ENCODE measurements at places on chromosomes 7 and 10. TPM values are rescaled to one million over a fixed set of nuclear protein-coding genes. Genes with fewer than 3 reads are reported as not detected.

Gene COMTD1
- polyA plus RNA-seq: 42.1 TPM

Gene GJC3
- not detected for polyA plus RNA-seq

Gene AEBP1
- 0.11 TPM for polyA plus RNA-seq

Gene OGDHL
- polyA plus RNA-seq: 0.46 TPM

DNA sequence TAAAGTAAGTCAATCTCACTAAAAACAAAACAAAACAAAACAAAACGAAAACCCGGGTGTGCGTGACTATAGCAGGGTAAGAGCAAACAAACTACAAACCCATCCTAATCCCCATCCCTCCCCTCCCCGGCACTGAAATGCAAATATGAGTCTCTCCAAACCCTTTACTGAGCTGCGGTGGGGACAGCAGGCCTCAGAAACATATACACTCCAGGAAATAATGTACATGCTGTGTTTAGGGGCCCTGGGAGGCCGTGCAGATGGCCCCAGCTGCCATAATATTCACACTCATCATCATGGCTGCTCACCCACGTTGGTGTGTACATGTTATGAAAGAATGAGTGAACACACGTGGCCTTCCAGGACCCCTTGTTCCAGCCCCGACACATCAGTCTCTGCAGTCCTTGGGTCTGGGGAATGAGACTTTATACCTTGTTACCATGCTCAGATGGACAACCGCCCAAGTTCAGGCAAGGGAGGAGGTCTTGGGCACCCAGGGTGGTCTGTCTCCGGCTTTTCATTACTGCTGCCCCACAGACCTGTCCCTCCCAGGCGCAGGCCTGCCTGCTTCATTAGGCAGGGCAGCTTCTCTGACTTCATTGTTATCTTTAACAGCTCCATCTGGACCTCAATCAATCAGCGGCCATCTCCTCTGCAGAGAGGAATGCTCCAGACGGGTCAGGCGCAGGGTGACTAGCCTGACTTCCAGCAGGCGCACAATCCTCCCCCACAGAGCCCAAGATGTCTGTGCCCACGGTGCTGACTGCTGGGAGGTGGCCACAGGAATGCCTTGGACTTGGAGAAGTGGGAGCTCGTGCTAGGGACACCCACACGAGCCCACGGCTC, 20.6 kb downstream of the HSPA12A start:
- H3K4me1 ChIP-seq: no peaks in the 10 kb centered on the region
- H3K36me3 ChIP-seq: no peaks in the 10 kb centered on the region
- no peak overlapping the region for H3K4me3 ChIP-seq

Gene GIMAP6
- 24.9 TPM for polyA plus RNA-seq

GRCh38 chr10:127275272-127275671, 78.9 kb upstream of the INSYN2A start:
- DNase-seq: no peak
- H3K4me3 ChIP-seq: no peak overlapping the region
- no peaks in the 10 kb centered on the region for H3K4me1 ChIP-seq
- H3K36me3 ChIP-seq: no peaks in the 10 kb centered on the region
- no peak overlapping the region for H3K27ac ChIP-seq

Gene HEPACAM2
- polyA plus RNA-seq: not detected

GRCh38 chr7:20114468-20114867, 102.7 kb downstream of the MACC1 start:
- no peaks in the 10 kb centered on the region for H3K36me3 ChIP-seq
- no peaks in the 10 kb centered on the region for H3K27me3 ChIP-seq
- H3K27ac ChIP-seq: no peak overlapping the region
- DNase-seq: peak; percentile 62
- H3K4me3 ChIP-seq: no peak overlapping the region
- peaks cover 21% of the 10 kb centered on the region for H3K4me1 ChIP-seq

Gene MYOF
- 0.71 TPM for polyA plus RNA-seq

GRCh38 chr7:112185005-112185834, 21.0 kb downstream of the DOCK4 start:
- H3K4me1 ChIP-seq: no peaks in the 10 kb centered on the region
- no peak for DNase-seq
- H3K4me3 ChIP-seq: no peak overlapping the region
- no peaks in the 10 kb centered on the region for H3K36me3 ChIP-seq

Gene RBP3
- not detected for polyA plus RNA-seq

Gene TRIL
- not detected for polyA plus RNA-seq

Gene TMEM184A
- not detected for polyA plus RNA-seq

DNA sequence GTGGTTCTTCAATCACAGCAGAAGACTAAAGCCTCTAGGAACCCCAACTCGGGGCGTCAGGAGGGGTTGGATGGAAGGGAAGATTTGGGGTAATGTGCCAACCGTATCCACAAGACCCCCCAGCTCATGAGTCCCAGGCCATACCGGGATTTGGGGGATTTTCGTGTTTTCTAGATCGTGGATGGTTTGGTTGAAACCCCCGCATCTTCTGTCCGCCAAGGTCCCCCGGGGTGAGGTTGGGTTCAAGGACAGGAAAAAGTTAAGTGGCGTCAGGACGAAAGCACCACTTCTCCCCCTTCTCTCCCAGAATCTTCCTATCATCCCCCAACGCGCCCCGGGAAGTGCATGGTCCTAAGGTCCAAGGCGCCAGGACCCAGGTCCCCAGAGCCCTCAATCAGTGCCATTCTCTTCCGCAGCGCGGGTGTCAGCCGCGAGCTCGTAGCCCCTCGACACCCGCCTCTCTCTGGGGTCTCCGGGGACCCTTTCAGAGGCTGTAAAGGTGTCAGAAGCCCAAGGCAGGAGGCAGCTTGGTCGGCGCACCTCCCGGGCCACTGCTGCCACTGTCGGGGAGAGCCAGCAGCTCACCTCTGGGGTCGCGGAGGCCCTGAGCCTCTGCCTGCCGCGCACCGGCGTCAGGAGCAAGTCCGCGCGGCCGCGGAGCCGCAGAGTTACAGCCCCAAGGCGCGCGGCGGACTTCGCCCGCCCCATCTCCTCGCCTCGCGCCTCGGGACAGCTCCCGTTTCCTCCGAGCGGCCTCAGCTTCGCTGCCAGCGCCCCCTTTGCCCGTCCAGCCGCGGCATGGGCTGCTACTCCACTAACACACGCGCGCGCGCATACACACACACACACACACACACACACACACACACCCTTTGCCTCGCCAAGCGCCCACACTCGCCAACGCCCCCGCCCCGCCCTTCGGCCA, 1.5 kb downstream of the MKX start:
- H3K4me3 ChIP-seq: no peak overlapping the region
- H3K36me3 ChIP-seq: no peaks in the 10 kb centered on the region
- peaks cover 12% of the 10 kb centered on the region for H3K27me3 ChIP-seq
- no peak overlapping the region for H3K27ac ChIP-seq
- H3K4me1 ChIP-seq: no peaks in the 10 kb centered on the region
- DNase-seq: no peak

DNA sequence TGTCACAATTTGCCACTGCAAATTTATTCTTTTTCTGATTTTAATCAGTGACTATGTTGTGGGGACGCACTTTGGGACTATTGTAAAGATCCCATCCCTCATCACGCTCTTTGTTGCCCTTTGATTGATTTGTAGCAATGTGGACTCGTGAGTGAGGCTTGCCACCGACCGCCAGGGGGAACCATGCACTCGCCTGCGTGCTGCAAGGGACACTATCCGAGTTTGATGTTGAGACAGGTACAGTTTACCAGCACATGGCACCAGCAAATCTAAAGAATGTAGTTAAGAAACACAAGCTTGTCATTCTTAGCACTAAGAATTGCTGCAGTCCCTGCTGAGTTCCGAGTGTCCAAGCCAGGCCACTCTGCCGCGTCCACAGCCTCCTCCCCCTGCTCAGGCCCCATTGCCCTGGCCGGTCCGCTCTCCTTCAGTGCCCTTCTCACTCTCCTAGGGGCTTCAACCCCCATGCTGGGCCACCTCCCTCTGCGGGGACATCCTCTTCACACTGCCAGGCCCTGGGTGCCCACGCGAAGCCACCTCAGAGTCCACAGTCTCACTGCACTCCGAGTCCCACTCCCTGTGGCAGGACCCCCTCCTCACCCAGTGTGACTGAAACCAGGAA, 2.0 kb upstream of the SFTPA2 start:
- H3K27ac ChIP-seq: no peak overlapping the region
- DNase-seq: no peak
- H3K4me3 ChIP-seq: no peak overlapping the region
- no peaks in the 10 kb centered on the region for H3K4me1 ChIP-seq

DNA sequence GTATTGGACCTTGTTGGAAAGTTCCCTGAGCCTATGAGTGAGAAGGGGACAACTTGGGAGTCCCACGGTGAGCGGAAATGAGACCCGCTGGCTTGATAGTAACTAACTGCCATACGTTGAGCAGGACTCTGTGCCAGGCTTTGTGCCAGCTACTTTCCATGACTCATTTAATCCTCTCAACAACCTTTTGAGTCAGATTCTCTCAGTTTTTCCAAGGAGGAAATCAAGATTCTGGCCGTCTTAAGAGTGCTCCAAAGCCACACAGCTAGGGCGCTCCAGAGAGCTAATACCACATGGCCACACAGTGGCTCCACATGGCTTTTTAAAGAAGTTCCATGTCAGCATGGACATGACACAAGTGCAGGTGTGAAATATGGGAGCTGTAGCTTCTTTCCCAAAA, 55.7 kb downstream of the NOD1 start:
- no peak overlapping the region for H3K4me3 ChIP-seq
- no peak for DNase-seq
- no peaks in the 10 kb centered on the region for H3K27me3 ChIP-seq
- peaks cover 2% of the 10 kb centered on the region for H3K36me3 ChIP-seq
- no peak overlapping the region for H3K27ac ChIP-seq

DNA sequence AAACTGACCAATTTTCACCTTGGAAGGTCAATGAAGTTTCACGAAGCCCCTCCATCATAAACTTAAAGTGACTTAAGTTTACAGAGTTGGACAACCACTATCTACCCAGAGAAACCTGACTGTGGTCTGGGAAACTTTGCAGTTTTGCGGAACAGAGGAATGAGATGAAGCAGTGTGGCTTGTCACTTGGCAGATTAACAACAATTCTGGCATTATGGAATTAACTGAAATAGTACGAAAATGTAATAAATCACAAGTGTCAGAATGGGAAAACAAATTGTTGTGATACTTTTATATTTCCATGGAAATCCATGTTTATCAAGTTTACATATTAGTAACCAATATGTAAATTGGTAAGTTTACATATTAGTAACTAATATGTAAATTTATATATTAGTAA, 4.9 kb downstream of the KMT2C start:
- DNase-seq: no peak
- peaks cover 7% of the 10 kb centered on the region for H3K4me1 ChIP-seq
- peak overlapping the region; percentile 28 for H3K27ac ChIP-seq
- H3K4me3 ChIP-seq: peak overlapping the region; percentile 52
- no peaks in the 10 kb centered on the region for H3K36me3 ChIP-seq

- H3K36me3 ChIP-seq: peaks cover 52% of the 10 kb centered on the region
- H3K4me1 ChIP-seq: peaks cover 8% of the 10 kb centered on the region
- DNase-seq: no peak
Observed at GRCh38 chr10:43390759-43391158, 18.2 kb downstream of the HNRNPF start.

GRCh38 chr10:43940898-43941837, 292.5 kb upstream of the ZNF32 start:
- no peak overlapping the region for H3K4me3 ChIP-seq
- no peaks in the 10 kb centered on the region for H3K27me3 ChIP-seq
- H3K27ac ChIP-seq: no peak overlapping the region
- peaks cover 18% of the 10 kb centered on the region for H3K4me1 ChIP-seq

DNA sequence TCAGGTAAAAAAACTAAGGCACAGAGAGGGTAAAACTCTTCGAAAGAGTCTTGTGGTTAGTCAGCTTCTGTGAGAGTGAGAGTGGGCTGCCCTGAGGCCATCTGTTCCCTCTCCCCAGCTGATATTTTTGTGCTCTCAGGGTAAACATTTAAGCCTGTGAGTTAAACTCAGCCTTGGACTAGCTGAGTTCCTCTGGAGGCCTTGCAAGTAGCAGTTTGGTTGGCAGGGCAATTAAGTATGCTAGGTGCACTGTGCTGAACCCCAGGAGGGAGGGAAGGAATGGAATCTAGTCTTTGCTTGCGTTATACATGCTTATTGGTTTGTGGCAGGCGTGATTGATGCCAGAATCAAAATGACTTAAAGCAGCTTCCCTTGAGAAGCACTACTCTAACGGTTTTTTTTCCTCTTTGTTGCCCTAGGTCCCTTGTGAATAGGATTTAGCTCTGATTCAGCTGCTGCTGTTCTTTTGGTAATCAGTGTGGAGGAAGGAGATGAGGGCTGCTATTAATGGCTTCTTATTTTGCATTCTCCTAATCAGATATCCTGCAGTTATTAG, 140.2 kb downstream of the AUTS2 start:
- H3K4me3 ChIP-seq: peak overlapping the region; percentile 53
- H3K27ac ChIP-seq: peak overlapping the region; percentile 45
- peak; percentile 82 for DNase-seq
- H3K36me3 ChIP-seq: no peaks in the 10 kb centered on the region
- no peaks in the 10 kb centered on the region for H3K27me3 ChIP-seq
- H3K4me1 ChIP-seq: peaks cover 32% of the 10 kb centered on the region

Gene CRYGN
- not detected for polyA plus RNA-seq

DNA sequence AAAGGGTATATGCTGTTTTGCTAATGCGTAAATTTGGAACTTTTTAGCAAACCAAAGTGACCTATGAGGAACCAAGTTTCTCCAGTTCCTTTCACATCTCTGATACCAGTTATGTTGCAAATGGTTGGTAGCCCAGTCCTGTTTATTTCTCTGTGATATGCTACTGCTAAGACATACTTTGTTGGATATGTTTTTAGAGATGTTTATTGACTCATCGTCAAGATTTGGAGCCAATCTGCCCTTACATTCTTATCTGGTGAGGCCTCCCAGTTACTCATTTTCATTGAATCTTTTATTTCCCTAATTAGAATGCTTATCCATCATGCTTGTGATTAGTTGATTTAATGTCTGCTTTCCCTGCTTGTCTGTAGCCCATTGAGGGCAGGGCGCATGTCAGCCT, 58.9 kb downstream of the LRGUK start:
- no peak overlapping the region for H3K27ac ChIP-seq
- no peaks in the 10 kb centered on the region for H3K27me3 ChIP-seq
- no peaks in the 10 kb centered on the region for H3K36me3 ChIP-seq
- H3K4me3 ChIP-seq: no peak overlapping the region
- DNase-seq: no peak

DNA sequence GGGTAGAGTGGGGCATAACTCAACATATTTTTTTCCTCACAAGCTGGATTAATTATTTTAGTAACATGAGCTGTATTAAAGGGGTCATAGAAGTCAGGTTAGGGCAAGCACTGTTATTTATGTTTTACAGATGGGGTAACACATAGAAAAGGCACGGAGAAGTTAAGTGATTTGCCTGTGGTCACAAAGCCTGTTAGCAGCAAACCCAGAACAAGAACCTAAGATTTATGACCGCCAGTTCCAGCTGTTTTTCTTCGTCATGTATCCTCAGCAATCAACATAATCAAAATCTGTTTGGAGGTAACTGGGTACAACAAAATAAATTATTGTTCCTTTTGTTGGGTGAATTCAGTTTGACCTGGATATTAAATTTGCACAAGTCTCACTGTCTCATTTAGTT, 57.2 kb upstream of the BET1 start:
- no peak overlapping the region for H3K27ac ChIP-seq
- peaks cover 11% of the 10 kb centered on the region for H3K4me1 ChIP-seq
- no peak overlapping the region for H3K4me3 ChIP-seq

Gene MRLN
- polyA plus RNA-seq: not detected

All from GM12878 (cell line).